Chondrocyte (in vitro differentiated cells): ENCODE measurements at places on chromosomes 5 and 9.

DNA sequence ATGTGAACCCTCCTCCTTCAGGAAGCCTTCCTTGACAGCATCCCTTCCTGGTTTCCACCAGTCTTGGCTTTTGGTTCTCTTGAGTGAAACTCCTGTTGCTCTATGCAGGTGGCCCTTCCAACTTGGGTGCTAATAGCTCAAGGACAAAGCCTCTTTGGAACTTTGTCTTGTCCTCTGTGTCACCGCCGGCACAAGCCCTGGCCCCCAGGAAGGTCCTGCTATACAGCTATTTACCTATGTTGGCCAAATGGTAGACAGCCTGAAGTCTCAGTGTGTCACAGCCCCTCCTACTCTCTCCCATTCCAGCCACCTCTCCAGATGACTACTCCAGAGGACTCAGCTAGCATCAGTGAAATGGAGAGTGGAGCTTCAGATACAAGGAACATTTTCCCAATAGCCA lies 94.7 kb upstream of the ZNF618 start:
- DNase-seq: no peak

DNA sequence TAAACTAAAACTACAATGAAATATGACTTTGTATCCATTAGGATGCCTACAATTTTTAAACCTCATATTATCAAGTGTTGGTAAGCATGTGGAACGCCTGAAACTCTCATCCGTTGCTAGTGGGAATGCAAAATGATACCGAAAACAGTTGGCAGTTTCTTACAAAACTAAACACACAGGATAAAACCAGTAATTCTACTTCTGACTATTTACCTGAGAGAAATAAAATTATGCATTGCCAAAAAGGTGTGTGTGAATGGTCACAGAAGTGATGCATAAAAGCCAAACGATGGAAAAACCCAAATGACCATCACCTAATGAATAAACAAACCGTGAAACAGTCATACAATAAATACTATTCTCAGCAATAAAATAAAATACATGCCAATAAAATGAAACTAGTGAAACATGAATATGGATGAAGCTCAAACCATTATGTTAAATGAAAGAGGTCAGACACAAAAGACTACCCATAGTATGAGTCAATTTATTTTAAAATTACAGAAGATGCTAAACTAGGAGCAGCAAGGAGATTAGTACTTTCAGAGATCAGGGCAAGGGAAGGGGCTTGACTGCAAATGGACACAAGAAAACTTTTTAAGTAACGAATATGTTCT lies 13.4 kb downstream of the AUH start:
- DNase-seq: no peak

DNA sequence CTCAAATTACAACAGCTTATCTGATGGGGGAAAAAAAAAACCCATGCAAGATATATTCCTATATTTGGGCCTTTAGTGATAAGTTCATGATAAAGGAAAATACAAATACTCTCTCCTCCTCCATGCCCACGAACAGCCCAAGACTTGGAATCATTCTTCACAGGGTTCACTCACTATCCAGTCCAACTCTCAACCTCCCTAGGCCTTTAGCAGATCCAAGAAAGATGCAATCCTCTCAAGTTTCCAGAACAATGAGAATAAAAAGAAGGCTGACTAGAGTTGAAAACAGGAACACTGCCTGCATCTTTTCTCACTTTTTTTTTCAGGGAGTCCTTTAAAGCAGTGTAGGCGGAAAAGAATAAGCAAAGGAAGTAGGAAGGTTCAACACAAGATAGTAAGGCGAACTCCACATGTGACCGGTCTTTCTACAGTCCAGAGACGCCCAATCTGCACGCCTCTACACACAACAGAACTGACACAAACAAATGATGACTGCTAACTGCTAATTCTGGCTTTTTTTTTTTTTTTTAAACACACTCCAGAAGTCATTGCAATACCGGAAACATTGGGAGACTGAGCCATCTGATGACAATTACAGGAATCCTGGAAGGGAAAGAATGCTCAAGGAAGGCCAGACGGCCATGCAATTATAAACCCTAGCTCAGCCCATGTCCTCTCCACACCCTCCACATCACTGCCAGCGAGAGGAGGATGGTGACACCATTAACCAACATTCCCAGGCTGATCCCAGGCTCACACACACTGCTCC lies 75.4 kb downstream of the BNC2 start:
- DNase-seq: no peak

DNA sequence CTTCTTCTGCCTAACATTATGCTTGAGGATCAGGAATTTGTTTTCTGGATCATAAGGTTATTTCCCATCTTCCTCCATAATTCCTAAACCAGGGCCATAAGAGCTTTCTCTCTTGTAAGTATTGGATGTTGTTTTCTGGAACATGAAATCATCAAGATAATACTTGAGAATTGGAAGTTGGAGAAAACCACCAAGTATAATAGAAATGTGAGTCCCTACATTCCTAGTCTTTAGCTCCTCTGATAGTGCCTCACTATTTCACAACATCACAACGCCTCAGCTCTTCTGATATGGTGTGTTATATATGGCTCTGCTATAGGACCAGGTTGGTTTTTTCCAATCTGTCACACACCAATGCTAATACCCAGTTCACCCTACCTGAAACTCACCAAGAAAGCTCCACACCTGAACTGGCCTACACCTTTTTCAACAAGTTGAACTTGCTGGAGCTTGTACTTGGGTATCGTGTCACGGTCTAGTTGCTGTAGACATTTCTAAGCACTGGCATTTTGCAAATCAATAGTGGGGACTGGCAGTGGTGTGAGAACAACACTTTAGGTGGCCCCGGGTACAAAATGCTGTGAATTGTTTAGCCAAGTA lies 141.1 kb downstream of the ACTBL2 start:
- DNase-seq: no peak

DNA sequence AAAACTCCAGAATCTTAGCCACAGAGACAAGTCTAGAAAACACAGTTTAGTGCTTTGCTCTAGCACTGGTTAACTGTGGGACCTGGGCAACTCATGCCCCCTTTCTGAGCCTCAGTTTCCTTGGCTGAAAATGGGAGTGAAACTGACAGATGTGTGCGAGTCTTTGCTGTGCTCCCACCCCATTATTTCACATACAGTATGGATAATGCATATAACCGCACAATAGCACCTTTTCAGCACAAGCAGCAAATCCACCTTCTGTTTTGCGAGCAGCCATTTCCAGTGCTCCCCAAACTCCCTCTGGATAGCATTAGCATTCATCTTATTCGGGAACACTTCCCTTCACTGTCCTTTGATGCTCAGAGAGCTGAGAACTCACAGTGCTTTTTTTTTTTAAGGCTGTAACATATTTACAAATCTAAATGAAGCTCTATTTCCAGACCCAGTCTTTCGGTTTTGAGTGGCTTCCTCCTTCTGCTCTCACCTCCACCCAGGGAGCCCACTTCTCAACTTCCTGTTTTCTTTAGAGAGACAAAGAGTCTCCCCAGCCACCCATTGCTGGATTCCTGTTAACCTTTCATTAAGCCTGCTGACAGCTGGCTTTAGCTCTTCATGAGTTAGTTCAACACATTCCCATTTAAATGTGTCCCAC lies 49.2 kb downstream of the TIMD4 start:
- no peak for DNase-seq
